ENCODE measurements at places on chromosomes 1 and 21.

- DNase-seq, result no peak
These were observed 3.8 kb downstream of the ZNF644 start for GRCh38 chr1:91018006-91018405.

GRCh38 chr1:25866288-25866687, 7.0 kb upstream of the AUNIP start:
- DNase-seq, result no peak

- no peak for DNase-seq
These were observed 23.3 kb downstream of the TTC34 start for GRCh38 chr1:2778220-2778592.

GRCh38 chr1:3762873-3763228, 9.7 kb upstream of the SMIM1 start:
- no peak for DNase-seq

GRCh38 chr1:66246351-66247269, 287.3 kb upstream of the SGIP1 start:
- no peak for DNase-seq

DNA sequence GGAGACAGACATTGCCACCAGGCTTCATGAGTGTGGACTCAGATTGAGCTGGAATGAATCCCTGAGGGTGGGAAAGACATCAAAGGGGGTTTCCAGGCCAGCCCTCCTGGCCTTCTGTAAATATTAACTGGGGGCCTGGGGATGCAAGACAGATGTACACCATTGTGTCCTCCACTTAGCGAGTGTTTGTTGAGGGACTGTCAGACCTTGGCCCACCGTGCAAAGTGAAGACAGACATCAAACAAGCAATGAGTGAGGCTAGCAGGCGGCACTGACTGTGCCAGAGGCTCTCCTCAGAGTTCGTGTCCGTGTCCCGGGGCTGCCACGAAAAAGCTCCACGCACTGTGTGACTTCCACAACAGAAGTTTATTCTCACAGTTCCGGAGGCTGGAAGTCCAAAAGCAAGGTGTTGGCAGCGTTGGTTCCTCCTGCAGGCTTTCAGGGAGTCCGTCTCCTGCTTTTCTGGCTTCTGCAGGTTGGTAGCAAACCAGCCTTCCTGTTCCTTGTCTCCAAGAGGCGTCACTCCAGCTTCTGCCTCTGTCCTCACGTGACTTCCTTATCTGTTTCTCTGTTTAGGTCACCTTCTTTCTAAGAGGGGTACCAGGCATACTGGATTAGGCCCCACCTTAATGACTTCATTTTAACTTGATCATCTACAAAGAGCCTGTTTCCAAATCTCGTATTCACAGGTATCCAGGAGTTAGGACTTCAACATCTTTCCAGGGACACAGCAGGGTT, 59.1 kb downstream of the DISP3 start:
- DNase-seq, result no peak

DNA sequence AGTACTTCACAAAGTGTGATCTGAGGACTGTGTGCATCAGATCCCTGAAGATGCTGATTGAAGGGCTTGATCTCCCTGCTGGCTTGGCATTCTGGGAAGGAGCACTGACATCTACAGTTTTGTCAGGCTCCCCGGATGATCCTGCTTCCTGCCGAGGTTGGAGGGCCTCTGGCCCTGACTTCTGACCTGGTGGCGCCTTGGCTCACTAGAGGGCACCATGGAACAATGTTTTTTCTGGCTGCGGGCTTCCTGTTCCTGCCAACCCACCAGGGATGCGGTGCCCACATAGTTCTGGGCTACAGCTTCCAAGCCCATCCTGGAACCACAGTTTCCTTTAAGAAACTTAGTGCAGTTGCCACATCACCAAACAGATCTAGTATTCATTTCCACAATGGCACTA, 38.8 kb upstream of the RASAL2 start:
- no peak for DNase-seq

GRCh38 chr1:248821101-248821500, 4.6 kb downstream of the SH3BP5L start:
- DNase-seq, result no peak

DNA sequence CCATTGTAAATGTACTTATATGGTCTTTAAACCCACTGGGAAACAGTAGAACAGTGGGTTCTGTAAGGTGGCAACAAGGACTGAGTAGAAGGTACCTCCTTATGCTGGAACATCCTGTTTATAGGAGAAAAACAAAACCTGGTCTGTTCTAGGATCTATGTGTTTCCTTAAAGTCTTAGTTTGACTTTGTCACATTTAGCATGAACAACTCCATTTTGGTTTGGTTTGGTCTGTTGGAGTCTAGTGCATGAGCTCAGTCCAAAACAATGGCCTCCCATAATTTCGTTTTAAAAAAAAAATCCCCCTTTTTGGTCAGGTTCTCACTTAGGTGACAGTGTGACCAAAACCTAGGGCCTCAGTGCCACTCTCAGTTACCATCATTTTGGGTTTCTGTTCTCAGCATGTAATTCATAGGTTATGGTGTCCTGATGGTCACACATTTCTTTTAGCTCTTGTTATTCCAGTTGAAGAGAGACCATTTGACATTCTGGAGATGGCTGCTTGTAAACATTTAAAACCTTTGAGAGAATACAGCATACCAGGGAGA, 66.4 kb upstream of the IL12RB2 start:
- DNase-seq, result no peak

GRCh38 chr1:43610339-43610738, 39.6 kb upstream of the KDM4A start:
- DNase-seq, result no peak

GRCh38 chr1:244022311-244022710, 28.8 kb upstream of the ZBTB18 start:
- DNase-seq, result no peak

- no peak for DNase-seq
These were observed 160.2 kb upstream of the VAMP3 start for GRCh38 chr1:7610936-7611335.

- DNase-seq, result no peak
These were observed 12.3 kb downstream of the ZBTB7B start for GRCh38 chr1:155014709-155015508.

- DNase-seq, result no peak
These were observed 9.2 kb downstream of the TP53BP2 start for GRCh38 chr1:223836586-223836985.

- DNase-seq, result no peak
These were observed 2.0 kb downstream of the GPX7 start for GRCh38 chr1:52604063-52604770.

DNA sequence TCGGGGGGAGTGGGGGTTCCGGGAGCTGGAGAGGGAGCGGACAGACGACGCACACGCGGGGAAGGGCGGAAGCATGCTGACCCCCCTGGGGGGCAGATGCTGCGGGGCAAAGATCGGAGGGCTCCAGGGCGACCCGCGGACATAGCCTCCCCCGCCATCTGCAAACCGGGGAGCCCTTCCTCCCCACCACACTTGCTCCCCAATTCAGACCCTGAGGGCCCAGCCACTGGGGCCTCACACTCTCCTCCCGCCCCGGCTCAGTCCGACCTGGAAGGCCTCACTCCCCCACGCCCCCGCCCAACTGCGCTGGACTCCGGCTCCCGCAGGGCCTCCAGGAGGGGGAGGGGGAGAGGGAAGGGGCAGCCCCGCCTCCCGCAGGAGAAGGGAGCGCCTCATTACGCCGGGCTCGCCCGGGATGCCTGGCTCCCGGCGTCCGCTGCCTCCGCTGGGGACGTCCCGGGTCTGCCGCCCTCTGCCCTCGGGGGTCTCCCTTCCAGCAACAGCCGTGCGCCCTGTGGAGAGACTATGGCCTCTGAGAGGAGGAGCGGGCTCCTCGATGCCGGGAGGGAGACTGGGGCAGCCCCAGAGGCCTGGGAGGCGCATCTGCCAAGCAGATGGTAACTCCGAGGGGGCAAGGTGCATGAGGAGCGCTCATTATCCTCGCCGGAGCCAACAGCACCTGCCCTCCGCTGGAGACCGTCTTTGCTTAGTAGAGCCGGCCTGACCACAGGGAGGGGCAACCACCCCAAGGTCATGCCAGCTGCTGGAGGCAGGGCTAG, 636 bp upstream of the CAMK2N1 start:
- no peak for DNase-seq

DNA sequence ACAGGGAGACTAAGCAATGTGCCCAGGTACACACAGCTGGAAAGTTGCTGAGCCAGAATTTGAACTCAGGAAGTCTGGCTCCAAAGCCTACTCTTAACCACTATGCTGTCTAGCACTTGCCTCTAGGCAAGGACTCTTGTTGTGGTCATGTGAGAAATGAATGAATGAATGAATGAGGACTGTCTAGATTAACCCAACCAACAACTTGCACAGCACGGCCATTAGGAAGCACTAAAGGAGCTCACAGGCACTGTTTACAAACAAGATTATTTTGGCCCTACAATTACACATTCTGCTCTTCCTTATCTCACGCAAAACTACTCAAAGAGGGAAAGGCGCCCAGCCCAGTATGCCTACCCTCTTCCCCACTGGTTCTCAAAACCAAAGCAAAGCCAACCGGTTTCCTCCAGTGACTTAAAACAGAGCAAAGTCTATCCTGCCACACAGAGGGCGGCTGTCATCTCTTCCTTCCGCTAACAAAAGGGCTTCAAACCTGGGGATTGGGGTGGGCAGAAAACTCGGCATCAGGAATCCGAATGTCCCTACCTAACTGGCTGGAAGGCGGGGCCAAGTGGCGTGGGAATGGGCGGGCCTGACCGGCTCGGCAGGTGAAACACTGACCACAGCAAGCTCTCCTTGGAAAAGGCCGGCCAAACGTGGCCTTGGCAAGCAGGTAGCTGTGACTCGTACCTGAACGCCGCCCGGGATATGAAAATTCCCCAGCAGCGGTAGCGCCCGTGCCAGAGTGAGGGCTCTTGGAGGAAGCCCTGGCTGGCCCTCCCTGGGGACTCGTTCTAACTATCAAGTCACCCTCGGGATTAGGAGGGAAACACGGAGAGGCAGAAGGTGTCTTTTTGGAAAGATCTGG, 948 bp downstream of the STK40 start:
- no peak for DNase-seq

DNA sequence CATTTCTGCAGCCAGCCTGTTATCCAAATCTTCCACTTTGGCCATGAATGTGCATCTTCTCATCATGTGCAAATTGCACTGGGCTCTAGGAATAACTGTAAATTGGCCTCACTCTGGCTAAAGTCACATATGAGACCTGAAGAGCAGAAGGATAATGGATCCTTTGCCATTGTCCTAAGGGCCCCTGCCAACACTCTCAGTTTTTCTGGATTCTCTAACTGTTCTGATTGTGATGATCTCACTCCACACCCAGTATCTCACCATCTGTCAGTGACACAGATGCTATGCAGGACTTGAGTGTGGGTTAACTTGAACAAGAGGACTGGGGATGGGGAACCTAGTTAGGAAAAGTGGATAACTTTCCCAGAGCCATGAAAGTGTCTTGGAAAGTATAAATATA, 8.5 kb upstream of the FYB2 start:
- DNase-seq, result no peak

- DNase-seq, result no peak
These were observed 1.1 kb downstream of the POGZ start for GRCh38 chr1:151457911-151458801.

- no peak for DNase-seq
These were observed 859 bp downstream of the IFFO2 start for GRCh38 chr1:18955441-18956192.

DNA sequence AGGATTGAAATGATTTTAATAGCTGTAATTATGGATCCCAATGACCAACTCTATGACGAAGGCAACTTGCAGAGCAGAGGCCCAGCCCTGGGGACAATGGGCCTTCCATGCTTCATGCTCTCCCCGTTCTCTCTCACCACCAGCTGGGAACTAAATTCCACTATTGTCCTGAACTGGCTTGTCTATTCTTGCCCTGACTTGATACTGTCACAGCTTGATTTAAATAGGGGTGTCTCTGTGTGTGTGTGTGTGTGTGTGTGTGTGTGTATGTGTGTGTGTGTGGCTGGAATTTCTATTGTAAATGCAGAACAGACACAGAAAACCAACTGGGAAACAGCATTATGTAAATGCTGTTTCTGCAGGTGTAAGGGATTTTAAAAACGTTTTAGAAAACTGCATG, 57.0 kb downstream of the SLC22A15 start:
- DNase-seq, result no peak

DNA sequence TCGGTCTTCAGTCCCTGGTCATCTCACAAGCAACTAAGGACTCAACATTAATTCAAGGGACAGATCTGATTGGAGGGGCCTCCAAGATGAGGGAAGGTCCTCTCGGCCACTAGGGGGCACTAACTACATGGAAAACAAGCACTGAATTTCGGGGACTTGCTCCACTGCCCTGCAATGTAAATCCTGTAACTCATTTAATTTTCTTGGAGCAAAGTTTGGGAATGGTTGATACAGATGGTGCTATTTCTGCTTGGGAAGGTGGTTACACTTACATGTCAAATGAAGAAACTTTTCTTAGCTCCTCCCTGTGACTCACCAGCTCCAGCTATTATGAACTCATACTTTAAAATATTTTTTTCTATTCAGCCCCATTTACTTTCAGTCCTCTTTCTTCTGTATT, 97.4 kb upstream of the KCNJ15 start:
- DNase-seq, result peak; percentile 10

GRCh38 chr1:22457345-22457744, 5.7 kb downstream of the ZBTB40 start:
- DNase-seq, result no peak

DNA sequence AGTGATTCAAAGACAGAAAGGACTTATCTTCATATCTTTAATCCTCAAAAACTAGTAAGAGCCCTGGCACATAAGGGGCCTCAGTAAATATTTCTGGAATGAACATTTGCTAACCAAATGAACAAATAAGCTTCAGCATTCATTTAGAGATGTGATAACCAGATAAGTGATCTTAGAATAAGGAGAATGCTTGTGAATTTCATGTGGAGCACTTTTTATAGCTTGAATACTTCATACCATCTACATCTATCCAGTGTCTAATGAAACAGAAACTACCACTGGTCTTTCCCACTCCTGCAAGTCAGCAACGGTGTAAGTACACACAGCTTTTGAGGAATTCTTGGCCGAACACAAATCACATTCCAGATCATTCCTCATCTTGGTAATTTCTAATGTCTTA, 38.5 kb downstream of the EDEM3 start:
- no peak for DNase-seq

GRCh38 chr1:27666791-27667254, 5.2 kb downstream of the IFI6 start:
- no peak for DNase-seq

DNA sequence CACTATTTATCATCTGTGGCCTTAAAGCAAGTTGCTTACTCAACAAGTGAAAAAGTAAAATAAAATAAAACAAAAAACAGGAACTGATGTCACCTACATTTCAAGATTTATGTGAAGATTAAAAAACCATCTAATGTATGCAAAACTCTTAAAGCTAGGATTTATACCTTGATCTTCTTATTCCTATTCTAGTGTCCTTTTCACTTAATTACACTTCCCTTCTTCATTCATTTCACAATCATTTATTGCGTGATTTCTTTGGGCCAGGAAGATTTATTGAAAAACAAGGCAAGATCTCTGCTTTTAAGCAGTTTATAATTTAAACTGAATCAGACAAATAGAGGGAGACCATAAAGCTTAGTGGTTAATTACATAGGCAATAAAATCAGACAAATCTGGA, 18.6 kb downstream of the PTGER3 start:
- DNase-seq, result no peak

- DNase-seq, result no peak
These were observed 638.0 kb downstream of the KCNT2 start for GRCh38 chr1:195970209-195970608.

All from stimulated activated CD8-positive, alpha-beta memory T cell treated with anti-CD3 and anti-CD28 coated beads, Interleukin-4, amount 100 ng/mL, for 1 hour (primary cell).